Peyer's patch (tissue), 4 donors: ENCODE measurements at places on chromosomes 5 and 9. TPM values are rescaled to one million over a fixed set of nuclear protein-coding genes. Genes with fewer than 3 reads are reported as not detected.

DNA sequence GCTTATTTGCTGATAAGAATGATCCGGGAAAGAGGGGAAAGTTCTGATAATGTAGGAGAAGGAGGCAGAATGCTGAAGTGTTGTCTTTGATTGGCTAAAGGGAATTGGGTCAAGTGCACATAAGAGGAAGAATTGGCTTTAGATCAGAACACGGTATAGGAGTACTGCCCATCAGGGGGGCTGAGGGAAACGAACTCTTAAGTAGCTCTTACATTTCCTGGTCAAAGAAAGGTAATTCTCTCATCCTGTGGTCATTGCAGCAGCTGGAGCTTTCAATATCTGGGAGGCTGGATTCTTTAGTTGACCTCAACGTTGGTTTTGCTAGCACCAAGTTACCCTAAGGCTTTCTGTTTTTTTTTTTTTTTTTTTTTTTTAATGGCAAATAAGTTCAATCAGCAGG is 178.7 kb upstream of the NR3C1 start:
- DNase-seq: no peak

GRCh38 chr9:36328798-36329411 is 70.7 kb upstream of the GNE start:
- no peak for DNase-seq

- DNase-seq: no peak
Observed at GRCh38 chr9:115364991-115365390, 247.0 kb upstream of the TNC start.

DNA sequence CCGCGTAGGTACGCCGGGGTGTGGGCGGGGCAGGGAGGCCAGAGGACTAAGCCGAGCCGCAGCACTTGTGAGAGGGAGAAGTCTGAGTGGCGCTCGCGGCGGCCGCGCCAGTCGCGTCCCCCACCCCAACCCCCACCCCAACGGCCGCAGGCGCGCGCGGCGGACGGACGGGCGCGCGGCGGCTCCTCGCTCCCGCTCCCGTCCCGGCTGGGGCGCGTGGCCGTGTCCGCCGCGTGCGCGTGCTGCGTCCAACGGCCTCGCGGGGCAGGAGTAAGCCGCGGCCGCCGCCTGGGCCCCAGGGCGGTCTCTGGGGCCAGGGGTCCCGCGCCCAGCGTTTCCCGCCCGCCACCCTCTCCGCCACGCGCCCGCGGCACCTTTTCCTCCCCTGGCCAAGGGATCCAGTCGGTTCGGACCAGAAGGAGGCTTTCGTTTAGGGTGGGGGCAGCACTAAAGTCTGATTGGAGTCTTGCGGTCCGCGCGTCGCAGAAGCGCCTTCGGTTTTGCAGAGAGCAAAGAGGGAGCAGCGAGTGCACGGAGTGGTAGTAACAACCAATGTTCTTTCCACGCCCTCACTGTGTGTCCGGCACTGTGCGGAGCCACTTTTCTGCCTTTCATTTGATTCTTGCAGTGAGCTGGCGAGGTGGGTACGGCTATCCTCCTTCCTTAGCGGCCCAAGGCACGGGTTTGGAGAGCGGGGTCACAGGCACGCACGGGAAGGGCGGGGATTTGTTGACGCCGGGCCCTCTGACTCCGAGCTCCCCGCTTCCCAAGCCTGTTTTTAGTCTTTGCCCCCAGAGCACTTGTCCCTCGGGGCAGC is 483 bp downstream of the G3BP1 start:
- DNase-seq: peak; percentile 48

DNA sequence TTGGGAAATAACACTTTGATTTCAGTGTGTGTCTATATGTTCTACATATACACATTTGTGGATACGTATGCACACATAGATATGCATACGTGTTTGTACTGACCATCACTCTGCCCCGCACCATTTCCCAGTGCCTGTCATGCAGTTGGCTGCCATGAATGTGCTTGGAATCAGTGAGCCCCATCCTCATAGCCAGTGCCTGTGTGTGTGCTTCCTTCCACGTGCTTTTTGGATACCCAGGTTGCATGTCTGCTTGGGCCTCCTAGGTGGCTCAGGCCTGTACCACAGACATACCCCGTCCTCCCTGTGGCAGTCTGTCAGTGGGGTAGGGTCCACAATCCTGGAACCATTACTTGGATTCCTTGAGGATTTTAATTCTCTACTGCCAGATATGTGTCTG is 243.6 kb downstream of the FANCC start:
- no peak for DNase-seq

DNA sequence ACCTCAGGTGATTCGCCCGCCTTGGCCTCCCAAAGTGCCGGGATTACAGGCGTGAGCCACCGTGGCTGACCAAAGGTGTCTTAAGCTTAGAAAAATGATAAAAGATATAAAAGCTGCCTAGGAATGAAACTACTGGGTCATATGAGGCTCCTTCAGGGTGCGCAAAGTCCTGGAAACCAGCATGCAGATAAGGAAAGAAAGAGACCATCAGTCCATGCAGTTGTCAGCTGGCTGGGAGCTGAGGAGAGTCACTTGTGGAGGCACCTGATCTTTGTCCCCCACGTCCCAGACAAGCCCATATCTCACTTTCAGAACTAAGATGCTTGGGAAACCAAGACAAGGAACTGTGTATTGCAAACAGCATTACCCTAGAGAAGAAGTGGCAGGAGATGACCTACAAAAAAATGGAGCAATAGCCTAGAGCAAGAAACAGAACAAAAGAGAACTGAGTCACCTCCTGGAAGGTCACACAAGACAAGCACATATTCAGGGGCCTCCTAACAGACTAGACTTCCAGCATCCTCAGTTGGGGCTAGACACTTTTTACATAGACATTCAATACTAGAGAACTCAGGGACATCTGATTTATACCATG is 2.8 kb upstream of the CCDC125 start:
- no peak for DNase-seq

DNA sequence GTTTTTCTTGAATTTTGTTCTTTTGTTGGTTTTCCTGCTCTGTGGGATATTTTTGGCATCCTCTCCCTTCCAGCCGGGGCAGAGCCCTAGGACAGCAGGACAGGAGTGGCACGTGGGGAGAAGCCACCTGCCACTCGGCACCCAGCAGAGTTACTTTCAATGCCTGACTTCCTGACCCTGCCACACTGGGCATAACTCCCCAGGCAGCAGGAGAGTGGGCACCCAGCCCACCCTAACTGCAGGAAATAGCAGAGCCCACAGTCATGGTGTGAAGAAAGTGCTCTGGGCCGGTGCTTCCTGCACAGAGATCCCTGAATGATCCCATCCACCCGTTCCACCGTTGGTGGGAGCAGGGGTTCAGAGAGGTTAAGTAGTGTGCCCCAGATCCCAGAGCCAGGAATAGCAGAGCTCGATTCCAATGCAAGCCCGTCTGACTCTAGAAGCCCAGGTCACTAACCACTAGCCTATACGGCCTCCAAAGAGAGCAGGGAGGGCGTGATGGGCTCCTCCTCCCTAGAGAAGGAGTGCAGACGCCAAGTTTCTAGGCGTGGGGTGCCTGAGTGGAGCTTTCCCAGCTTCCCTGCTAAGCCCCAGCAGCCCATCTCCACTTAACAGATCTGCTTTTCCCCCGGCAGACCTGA is 8.1 kb upstream of the NUP214 start:
- no peak for DNase-seq

GRCh38 chr5:126540631-126541030 is 54.4 kb downstream of the ALDH7A1 start:
- DNase-seq: no peak

DNA sequence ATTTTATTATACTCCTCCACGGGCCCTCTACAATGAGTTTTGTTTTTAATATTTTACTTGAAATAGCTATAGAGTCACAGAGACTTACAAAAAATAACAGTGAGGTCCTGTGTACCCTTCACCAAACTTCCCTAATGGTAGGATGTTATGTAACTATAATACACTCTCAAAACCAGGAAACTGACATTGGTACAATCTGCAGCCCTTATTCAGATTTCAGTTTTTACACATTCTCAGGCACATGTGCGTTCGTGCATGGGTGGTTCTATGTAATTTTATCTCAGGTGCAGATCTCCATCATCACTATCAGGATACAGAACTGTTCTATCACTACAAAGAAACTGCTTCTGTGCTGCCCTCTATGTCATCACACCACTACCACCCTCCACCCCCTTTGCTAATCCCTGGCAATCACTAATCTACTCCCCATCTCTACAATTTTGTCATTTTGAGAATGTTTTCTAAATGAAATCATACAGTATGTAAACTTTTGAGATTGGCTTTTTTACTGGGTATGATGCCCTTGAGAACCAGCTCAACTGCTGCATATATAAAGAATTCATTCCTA is 16.4 kb downstream of the RAB14 start:
- no peak for DNase-seq

DNA sequence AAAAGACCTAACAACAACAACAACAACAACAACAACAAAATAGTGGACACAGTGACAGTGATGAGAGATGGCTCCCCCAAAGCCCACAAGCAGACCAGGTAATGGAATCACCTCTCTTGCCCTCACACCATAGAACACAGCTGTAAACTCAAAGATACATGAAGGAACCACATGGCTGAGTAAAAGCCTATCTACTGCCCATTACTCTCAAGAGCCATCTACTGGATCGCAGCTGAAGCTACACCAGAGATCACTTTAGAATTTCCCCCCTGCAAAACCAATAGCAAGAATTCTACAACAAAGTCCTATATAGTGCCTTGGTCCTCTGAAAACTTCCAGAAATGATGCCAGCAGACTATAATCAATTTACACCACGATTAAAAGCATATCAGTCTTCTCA is 1537.6 kb upstream of the CDH9 start:
- no peak for DNase-seq

DNA sequence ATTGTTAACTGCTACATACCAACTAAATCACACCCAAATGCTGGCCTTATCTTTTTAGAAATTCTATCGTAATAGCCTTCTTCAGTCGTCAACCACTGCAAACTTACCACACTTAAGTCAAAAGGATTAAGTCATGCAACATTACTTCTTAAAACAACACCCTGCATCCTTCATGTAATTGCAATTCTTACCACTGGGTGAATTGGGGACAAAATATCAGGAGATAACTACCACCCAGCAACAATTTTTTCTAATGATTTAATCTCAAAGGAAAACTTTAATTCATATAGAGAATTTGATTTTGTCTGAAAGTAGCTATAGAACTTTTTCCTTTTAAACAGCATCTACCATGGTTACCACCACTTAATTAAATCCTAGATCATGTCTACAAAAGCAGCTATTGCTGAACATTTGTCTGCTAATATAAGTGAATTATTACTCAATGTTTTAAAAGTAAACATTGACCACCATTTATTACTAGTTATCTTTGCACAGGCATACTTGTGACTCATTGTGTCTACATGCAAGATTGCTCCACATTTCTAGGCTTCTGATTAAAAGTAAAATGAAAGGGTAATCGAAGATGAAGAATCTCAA is 10.5 kb downstream of the MLLT3 start:
- DNase-seq: no peak

- DNase-seq: no peak
Observed at GRCh38 chr5:77155179-77155785, 55.2 kb upstream of the PDE8B start.

GRCh38 chr5:79436821-79437220 is 77.1 kb downstream of the HOMER1 start:
- DNase-seq: no peak

Gene CAMK2A
- not detected for total RNA-seq

Gene KDM4C
- 108 TPM for total RNA-seq

Gene EQTN
- total RNA-seq: 1.9 TPM
